IMR-90 (cell line): ENCODE measurements at places on chromosomes 1 and 21. TPM values are rescaled to one million over a fixed set of nuclear protein-coding genes. Genes with fewer than 3 reads are reported as not detected.

DNA sequence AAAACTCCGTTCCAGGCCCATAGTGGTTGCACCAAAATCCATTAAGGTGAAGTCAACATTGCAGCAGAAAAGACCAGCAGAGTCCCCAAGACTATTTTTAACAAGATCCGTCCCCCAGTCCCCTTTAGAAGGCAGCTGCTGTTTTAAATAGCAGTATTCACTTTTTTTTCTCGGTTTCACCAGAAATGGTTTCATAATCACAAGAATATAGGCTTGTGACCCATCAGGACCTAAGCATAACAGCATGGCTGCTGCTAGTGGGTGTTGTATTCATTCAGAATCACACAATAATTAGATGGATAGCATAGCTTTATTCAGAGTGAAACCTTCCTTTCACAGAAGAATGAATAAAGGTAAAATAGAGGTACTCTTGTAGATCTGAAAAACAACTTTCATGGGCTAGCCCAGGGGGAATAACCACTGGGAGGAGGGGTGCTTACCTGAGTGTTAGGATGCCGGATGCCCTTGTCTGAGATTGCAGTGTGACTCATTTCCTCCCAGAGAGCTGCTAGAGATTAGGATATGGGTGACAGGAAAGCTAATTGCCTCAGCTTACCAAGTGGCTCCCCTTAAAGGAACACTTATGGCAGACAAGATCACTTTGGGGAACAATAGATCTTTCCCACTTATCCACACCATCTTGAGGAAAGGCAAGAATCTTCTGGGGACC lies 35.0 kb downstream of the ACKR1 start:
- no peaks in the 10 kb centered on the region for H3K36me3 ChIP-seq
- no peak overlapping the region for H3K27ac ChIP-seq
- no peak overlapping the region for H3K4me3 ChIP-seq
- no peak for DNase-seq
- H3K27me3 ChIP-seq: no peaks in the 10 kb centered on the region

- no peak for DNase-seq
- no peak overlapping the region for H3K27ac ChIP-seq
- peaks cover 4% of the 10 kb centered on the region for H3K4me1 ChIP-seq
- H3K27me3 ChIP-seq: no peaks in the 10 kb centered on the region
Observed at GRCh38 chr1:10490286-10490970, 15.7 kb downstream of the PEX14 start.

The NBPF20 gene
- total RNA-seq: 2.9 and 3.1 TPM in 2 replicates

The SPRR2A gene
- not detected in 2 replicates for total RNA-seq

The ALG14 gene
- 1.4 and 2.0 TPM in 2 replicates for total RNA-seq
